ENCODE measurements at places on chromosomes 4 and X.

- no peak for DNase-seq
These were observed 17.3 kb downstream of the LRPAP1 start for GRCh38 chr4:3514806-3515501.

GRCh38 chrX:129759576-129760061, 20.1 kb upstream of the SASH3 start:
- no peak for DNase-seq

GRCh38 chr4:53130896-53131561, 234.8 kb downstream of the SCFD2 start:
- DNase-seq: no peak

- DNase-seq: no peak
These were observed 396.0 kb upstream of the SMIM31 start for GRCh38 chr4:164357957-164358356.

DNA sequence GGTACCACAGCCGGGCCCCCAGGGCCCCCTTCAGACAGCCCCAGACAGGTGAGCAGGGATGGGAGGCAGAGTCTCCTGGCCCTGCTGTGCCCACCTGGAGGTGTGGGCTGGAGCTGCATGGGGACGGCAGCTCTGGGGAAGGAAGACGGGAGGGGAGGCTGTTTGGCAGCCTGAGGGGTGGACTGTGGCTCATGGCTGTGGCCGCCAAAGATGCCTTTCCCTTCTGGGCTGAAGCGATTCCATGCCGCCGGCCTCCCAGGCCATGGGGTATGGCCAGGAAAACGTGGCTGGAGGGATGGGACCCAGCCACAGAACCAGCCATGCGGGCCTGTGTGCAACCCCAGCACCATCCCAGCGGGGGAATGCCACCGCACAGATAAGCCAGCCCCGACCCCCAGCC, 65.7 kb downstream of the FAM53A start:
- DNase-seq: no peak
